Stomach (tissue), 19 donors: ENCODE measurements at places on chromosomes 3 and 15. TPM values are rescaled to one million over a fixed set of nuclear protein-coding genes. Genes with fewer than 3 reads are reported as not detected.

- H3K27ac ChIP-seq, result no peak overlapping the region
- no peak overlapping the region for H3K4me3 ChIP-seq
- no peaks in the 10 kb centered on the region for H3K27me3 ChIP-seq
- H3K4me1 ChIP-seq, result peaks cover 5% of the 10 kb centered on the region
These were observed 200.7 kb downstream of the KCNH8 start for GRCh38 chr3:19348941-19349564.

The TMC3 gene
- polyA plus RNA-seq, result not detected

The STAB1 gene
- 33.7 TPM for polyA plus RNA-seq

DNA sequence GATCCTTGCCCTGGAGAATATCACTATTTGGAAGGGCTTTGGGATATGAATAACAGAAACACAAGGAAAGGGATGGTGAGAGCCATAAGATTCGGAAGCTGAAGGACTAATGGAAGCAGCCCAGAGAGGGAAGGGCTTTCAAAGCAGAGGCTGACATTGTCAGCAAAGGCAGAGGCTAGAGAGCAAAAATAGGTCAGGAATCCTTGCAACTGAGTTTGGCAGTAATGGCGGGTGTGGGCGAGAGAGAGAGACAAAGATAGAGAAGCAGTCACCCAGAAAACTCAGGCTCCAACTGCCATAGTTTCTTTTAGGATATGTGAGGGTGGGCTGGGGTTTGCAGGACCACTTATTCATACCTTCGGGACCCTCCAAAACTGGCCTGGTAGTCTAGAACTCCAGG is 248.6 kb downstream of the OPA1 start:
- no peak overlapping the region for H3K4me3 ChIP-seq
- H3K36me3 ChIP-seq, result no peaks in the 10 kb centered on the region
- peaks cover 8% of the 10 kb centered on the region for H3K4me1 ChIP-seq
- no peaks in the 10 kb centered on the region for H3K27me3 ChIP-seq
- no peak overlapping the region for H3K27ac ChIP-seq

DNA sequence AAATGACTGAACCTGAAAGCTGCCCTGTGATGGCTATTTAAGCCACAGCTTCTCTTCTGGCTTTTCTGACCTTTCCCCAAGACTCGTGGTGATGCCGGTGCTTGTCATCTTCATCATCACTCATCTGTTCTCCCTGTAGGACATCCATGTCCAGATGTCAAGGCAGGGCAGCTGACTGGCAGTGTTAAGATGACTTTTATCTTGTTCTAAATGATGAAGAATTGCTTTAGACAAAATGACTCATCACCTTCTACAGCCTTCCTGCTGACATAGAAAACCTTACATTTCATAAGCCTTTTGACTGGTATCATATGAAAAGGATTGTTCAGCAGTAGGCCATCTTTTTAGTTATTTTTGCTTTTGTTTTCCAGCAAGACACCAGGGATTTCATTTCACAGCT is 67.0 kb upstream of the GPR149 start:
- H3K27me3 ChIP-seq, result no peaks in the 10 kb centered on the region
- H3K27ac ChIP-seq, result no peak overlapping the region
- H3K4me3 ChIP-seq, result no peak overlapping the region
- no peak for DNase-seq

DNA sequence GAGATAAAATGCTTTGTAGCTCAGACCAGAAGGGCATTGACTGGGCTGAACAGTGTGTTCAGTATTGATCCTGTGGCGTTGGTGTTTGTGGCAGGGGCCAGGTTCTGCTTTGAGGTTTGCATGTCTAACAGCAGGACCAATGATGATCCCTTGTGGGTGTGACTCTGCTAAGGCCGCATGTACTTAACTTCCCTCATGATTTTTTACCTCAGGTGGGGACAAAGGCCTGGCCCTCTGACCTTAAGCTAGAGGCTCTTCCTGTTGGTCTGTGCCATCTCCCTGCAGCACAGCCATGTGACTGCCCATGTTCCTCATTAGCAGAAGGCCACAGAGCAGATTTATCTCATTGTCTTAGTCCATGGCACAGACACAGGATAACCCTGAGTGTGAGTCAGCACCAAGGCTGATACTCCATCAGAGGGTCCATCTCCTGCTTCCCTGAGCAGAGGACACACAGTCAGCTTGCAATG is 34.3 kb upstream of the BSN start:
- no peak overlapping the region for H3K4me3 ChIP-seq
- peak overlapping the region; percentile 12 for H3K27ac ChIP-seq
- H3K27me3 ChIP-seq, result no peaks in the 10 kb centered on the region
- peaks cover 87% of the 10 kb centered on the region for H3K36me3 ChIP-seq
- DNase-seq, result no peak

DNA sequence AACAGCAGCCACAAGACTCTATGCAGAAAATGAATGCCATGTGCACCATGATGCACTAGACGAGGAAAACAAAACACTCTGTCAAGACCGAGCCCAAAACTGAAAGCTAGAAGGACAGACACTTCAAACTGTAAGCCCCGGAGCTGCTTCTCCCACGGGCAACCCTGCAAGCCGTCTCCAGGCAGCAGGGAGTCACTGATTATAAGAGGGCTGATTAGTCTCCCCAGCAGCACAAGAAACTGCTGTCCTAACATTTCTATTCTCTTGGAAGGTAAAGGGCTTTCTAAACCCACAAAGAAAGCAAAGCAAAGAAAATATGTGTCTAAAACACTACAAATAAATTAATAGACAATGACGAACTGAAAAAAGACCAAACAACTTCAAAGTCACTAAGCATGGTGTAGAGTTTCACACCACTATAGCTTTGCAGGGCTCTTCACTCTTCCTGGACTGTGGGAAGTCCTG is 15.5 kb downstream of the TBC1D2B start:
- peaks cover 100% of the 10 kb centered on the region for H3K4me1 ChIP-seq
- H3K27me3 ChIP-seq, result no peaks in the 10 kb centered on the region

The SERPINI1 gene
- 8.6 TPM for polyA plus RNA-seq

- no peaks in the 10 kb centered on the region for H3K4me1 ChIP-seq
- H3K36me3 ChIP-seq, result no peaks in the 10 kb centered on the region
- H3K27me3 ChIP-seq, result no peaks in the 10 kb centered on the region
- H3K27ac ChIP-seq, result no peak overlapping the region
These were observed 15.0 kb upstream of the ZBED2 start for GRCh38 chr3:111610189-111610588.

- no peaks in the 10 kb centered on the region for H3K36me3 ChIP-seq
- no peaks in the 10 kb centered on the region for H3K4me1 ChIP-seq
- no peak overlapping the region for H3K4me3 ChIP-seq
- no peaks in the 10 kb centered on the region for H3K27me3 ChIP-seq
These were observed 146.9 kb downstream of the KLF13 start for GRCh38 chr15:31473385-31474058.

DNA sequence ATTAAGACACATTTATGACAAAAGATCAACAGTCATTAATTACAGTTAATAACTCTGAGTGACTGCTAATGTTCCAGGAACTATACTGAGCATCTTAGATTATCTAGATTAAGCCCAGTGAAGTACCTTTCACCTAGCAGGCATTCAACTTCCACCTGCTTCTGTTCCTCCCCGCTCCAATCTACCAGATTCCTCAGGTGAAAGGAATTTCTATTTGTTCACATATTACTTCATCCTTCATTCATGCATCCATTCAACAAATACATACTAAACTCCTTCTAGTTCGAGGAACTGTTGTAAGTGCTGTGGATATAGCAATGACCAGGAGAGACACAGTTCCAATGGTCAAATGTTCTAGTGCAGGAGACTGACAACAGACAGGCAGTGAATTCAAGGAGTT is 139.3 kb downstream of the FILIP1L start:
- H3K27ac ChIP-seq, result no peak overlapping the region
- peaks cover 5% of the 10 kb centered on the region for H3K4me1 ChIP-seq
- no peaks in the 10 kb centered on the region for H3K27me3 ChIP-seq
- no peak overlapping the region for H3K4me3 ChIP-seq
- DNase-seq, result no peak
- no peaks in the 10 kb centered on the region for H3K36me3 ChIP-seq

The SEC62 gene
- polyA plus RNA-seq, result 80.2 TPM

- H3K27me3 ChIP-seq, result no peaks in the 10 kb centered on the region
- no peak overlapping the region for H3K27ac ChIP-seq
- peaks cover 26% of the 10 kb centered on the region for H3K4me1 ChIP-seq
- DNase-seq, result peak; percentile 45
These were observed 121.9 kb upstream of the ARHGEF3 start for GRCh38 chr3:56923526-56924224.

- H3K36me3 ChIP-seq, result no peaks in the 10 kb centered on the region
- no peak overlapping the region for H3K4me3 ChIP-seq
- no peak for DNase-seq
- H3K4me1 ChIP-seq, result no peaks in the 10 kb centered on the region
These were observed 262.8 kb upstream of the TBL1XR1 start for GRCh38 chr3:177460047-177460446.

- DNase-seq, result no peak
- peaks cover 17% of the 10 kb centered on the region for H3K4me1 ChIP-seq
- H3K4me3 ChIP-seq, result no peak overlapping the region
- H3K27me3 ChIP-seq, result no peaks in the 10 kb centered on the region
These were observed 7.7 kb downstream of the CCR9 start for GRCh38 chr3:45894015-45894414.

- no peak overlapping the region for H3K4me3 ChIP-seq
- peaks cover 12% of the 10 kb centered on the region for H3K4me1 ChIP-seq
- no peaks in the 10 kb centered on the region for H3K36me3 ChIP-seq
- DNase-seq, result peak; percentile 49
These were observed 17.5 kb downstream of the HDC start for GRCh38 chr15:50247819-50248655.

- peaks cover 34% of the 10 kb centered on the region for H3K4me1 ChIP-seq
- no peaks in the 10 kb centered on the region for H3K36me3 ChIP-seq
- H3K4me3 ChIP-seq, result no peak overlapping the region
- no peaks in the 10 kb centered on the region for H3K27me3 ChIP-seq
- peak overlapping the region; percentile 91 for H3K27ac ChIP-seq
These were observed 55.7 kb downstream of the IQSEC1 start for GRCh38 chr3:13017361-13018042.

GRCh38 chr3:270688-271087 is 74.1 kb downstream of the CHL1 start:
- no peak overlapping the region for H3K27ac ChIP-seq
- no peak for DNase-seq
- H3K4me1 ChIP-seq, result no peaks in the 10 kb centered on the region
- H3K27me3 ChIP-seq, result no peaks in the 10 kb centered on the region

DNA sequence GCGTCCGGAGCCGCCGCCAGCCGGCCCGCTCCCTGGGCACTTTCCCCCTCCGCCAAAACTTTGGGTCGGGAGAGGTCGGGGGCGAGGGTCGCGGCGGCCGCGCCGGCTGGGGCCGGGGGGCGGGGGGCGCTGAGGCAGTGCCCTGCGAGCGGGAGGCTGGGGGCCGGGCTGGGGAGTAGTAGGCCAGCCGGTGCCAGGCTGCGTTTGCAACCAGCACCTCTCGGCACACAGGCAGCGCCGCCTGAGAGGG is 452 bp downstream of the BBX start:
- peak overlapping the region; percentile 96 for H3K4me3 ChIP-seq
- H3K27ac ChIP-seq, result peak overlapping the region; percentile 92
- no peaks in the 10 kb centered on the region for H3K27me3 ChIP-seq
- no peak for DNase-seq
- H3K4me1 ChIP-seq, result peaks cover 23% of the 10 kb centered on the region

- H3K4me3 ChIP-seq, result no peak overlapping the region
- no peaks in the 10 kb centered on the region for H3K36me3 ChIP-seq
- no peaks in the 10 kb centered on the region for H3K27me3 ChIP-seq
- H3K4me1 ChIP-seq, result no peaks in the 10 kb centered on the region
These were observed 138.7 kb downstream of the CHL1 start for GRCh38 chr3:335240-335639.

- H3K27me3 ChIP-seq, result no peaks in the 10 kb centered on the region
- H3K36me3 ChIP-seq, result peaks cover 18% of the 10 kb centered on the region
- H3K27ac ChIP-seq, result no peak overlapping the region
- DNase-seq, result no peak
These were observed 9.2 kb downstream of the DAPK2 start for GRCh38 chr15:64037116-64037515.

DNA sequence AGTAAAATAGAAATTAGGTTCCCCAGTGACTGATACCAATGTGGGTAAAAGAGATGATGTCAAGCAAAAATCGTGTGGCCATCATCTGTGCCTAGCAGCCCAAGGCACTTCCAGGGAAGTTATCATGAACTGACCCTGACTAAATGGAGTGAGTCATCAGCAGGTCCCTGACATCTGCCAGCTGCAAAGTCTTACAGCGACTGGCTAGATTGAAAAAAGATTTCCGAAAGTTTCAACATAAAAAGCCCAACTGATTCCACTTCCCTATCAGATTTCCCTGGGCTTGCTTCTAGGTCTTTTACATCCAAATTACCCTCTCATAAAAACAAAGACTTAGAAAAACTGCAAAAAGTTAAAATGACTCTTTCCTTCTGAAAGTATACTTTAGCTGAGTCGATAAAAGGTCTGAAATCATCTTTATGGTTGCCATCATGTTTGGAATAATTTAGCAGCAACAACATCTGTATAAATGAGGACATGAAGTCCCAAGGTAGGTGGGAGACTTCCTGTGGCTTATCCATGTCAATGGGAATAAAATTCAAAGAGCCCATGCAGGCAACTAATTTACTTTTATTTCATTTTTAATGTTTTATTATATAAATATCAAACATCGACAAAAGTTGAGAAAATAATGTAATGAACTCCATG is 342.8 kb downstream of the ERC2 start:
- H3K4me3 ChIP-seq, result no peak overlapping the region
- H3K27ac ChIP-seq, result no peak overlapping the region
- no peaks in the 10 kb centered on the region for H3K36me3 ChIP-seq
- peak; percentile 20 for DNase-seq
- H3K27me3 ChIP-seq, result no peaks in the 10 kb centered on the region

DNA sequence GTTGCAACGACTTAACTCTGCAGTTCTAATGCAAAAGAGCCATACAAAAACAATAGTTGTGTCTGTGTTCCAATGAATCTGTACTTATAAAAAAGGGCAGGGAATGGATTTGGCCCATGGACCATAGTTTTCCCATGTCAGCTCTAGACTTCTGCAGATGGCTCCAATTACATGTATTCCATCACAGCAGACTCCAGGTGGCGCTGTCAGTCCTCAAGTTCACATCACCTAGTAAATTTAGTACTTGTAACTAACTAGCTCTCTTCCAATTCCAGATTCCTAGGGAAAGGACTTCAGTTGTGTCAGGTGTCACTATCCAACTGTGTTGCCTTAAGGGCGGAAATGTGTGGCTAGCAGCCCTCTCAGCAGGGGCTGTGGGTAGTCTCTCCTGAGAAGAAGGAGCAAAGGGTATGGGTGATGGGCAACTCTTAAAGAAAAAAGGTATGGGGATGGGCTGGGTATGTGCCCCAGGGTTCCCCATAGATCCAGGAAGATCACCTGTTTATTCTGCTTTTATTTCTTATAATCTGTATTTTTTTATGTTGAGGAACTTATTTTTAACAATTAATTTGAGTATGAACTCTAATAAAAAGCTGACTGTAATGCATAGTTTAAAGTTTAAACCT is 36.2 kb downstream of the BBS4 start:
- no peak overlapping the region for H3K27ac ChIP-seq
- no peak overlapping the region for H3K4me3 ChIP-seq
- no peaks in the 10 kb centered on the region for H3K27me3 ChIP-seq
- DNase-seq, result peak; percentile 83
- H3K4me1 ChIP-seq, result no peaks in the 10 kb centered on the region
